ENCODE measurements at places on chromosomes 13 and 19.

DNA sequence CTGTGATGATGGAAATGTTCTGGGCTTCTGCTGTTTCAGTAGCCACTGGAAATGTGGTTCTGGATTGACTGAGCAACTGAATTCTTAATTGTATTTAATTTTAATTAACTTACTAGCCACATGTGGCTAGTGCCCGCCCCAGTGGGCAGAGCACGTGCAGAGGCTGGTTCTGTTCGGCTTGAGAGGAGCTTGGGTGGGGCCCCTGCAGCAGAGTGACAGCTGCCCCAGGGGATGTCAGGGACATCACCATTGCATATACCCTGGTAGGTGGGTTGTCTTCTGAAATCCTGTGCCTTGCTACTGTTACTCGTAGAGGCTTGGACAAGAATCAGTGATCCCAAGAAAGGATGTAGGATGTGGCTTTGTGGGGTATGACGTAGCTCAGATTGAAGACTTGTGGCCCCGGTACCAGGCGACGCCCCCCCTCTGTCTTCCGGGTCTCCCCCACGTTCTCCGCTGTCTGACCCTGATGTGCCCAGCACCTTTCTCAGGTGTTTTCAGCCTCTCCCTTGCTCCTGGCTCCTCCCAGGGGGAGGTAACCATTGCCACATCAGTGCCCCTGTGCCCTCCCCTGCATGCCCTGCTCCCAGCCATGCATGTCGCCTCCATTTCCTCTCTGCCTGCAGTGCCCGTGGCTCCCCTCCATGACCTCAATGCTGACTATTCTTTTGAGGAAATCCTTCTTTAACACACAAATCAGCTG lies 102.6 kb upstream of the RNF113B start:
- no peak for DNase-seq

DNA sequence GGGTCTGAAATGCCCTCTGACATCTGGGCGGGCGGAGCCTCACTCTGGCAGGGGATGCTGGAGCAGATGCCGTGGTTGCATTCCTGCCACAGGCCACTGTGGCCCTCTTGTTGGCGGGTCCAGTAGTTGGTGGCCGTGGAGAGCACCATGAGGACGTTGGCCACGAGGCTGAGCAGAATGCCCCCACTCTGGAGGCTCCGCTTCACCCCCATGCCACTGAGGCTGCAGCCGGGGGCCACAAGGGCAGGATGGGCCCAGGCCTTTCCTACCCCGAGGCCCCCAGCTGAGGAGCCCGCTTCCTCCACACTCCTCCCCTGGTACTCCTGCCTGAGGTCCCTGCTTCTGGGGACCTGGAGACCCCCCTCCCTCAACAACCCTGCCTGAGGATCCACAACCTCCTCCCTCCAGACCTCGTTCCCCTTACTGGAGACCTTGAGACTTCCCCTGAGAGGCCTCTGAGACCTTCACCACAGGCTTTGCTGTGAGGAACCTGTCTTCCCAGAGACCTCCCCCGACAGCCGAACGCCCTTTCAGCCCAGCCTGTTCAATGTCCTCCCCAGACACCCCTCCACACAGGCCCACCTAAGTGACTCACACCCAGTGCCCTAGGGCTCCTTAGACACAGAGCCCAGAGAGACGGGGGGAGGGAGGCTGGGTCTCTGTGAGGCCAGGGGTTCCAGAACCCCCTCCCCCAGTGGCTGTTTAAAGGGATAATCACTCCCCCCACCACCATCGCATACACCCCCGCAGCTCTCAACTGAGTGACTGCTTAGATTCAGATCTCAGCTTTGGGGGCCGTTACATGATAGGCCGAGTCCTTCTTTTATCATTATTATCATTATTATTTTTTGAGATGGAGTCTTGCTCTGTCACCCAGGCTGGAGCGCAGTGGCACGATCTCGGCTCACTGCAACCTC lies at the start of gene CLDND2:
Gene CLDND2 (minus strand): TSS at position 638 of the 917 bp plus-strand sequence. CDS start 426 bp downstream, at position 212.
- DNase-seq = peak; percentile 44

DNA sequence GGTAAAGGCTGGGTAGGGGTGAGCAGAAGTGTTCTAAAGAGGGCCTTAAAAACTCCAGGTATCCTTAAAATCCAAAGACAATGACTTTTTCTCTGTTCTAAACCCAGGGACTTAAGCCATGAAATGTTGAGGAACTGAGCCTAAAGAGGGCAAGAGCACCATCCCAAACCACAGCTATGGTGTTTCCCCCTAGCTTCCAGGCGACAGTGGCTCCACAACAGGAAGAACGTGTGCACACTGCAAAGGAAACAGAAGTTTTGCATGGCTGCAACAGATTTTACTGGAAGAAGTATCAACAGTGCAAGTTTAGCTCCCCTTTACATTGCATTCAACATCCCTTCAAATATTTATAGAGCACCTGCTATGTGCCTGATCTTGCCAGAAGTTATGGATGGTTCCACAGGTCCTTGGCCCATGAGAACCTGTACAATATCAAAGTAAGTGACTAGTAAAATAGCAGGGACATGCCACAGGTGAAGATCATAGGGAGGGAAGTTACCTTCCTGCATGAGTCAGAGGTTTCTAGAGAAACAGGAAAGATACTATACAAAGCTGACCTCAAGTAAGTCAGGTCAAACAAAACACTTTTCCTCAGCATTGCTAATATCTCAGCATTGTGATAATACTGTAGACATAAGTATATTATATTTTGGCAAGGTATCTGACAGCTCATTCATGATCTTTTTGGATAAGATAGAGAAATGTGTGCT lies 8.4 kb upstream of the KCTD12 start:
- no peak for DNase-seq

DNA sequence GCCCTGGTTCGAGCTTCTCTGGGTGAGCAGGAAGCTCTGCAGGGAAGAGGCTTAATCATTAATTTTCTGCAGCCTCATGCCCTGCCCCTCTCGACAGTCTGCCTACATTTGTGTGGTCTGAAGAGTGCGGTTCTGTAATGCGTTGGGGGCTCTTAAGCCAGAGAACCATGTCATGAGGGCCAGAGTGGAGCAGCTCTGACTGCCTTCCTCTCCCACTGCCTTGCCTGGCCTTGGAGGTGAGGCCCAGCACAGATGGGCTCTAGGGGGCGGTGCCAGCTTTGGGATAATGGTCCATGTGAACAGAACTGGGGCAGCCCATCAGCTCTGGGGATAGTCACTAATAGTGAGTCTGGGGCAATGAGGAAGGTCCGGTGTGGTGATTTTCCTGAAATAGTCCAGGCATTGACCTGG lies 5.7 kb downstream of the FGF9 start:
- no peak for DNase-seq

DNA sequence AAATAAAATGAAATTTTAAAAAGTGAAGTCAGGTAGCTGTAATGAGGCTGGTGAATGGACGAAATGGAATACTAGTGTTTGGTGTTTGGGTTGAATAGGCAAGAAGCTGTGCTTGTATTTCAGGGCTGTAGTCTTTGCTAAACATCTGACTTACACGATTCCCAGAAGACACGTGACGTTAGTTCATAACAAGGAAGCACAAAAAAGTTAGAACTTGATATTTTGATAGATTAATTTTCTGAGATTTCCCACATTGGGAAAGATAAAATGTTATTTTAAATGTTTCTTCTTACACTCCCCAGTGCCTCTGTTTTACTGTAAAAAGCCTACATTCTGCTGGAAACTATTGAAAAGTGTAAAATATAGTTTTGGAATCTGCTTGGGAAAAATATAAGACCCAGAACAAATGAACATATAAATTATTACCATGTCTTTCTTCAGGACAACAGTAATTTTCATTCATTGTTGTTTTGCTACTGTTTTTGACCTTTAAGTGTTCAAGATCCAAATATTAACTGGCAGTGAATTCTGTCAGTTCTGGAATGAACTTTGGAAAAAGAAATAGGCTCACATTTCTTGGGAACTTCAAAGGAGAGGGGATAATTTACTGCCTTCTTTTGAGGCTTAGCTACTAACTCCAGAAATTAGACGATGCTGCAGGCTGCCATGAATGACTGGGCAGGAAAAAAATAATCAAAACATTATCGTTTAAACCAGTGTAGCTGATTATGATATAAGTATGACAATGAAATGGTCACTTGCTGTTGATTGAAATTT lies 241.3 kb downstream of the SLITRK6 start:
- DNase-seq = no peak

- no peak for DNase-seq
These were observed 17.3 kb upstream of the SHKBP1 start for GRCh38 chr19:40559394-40559793.

GRCh38 chr19:13790354-13790753 lies 4.9 kb upstream of the ZSWIM4 start:
- DNase-seq = no peak

- DNase-seq = no peak
These were observed 5.3 kb upstream of the CSNK1G2 start for GRCh38 chr19:1935484-1936208.

GRCh38 chr19:35135389-35135909 lies 590 bp upstream of the LGI4 start:
- peak; percentile 47 for DNase-seq

DNA sequence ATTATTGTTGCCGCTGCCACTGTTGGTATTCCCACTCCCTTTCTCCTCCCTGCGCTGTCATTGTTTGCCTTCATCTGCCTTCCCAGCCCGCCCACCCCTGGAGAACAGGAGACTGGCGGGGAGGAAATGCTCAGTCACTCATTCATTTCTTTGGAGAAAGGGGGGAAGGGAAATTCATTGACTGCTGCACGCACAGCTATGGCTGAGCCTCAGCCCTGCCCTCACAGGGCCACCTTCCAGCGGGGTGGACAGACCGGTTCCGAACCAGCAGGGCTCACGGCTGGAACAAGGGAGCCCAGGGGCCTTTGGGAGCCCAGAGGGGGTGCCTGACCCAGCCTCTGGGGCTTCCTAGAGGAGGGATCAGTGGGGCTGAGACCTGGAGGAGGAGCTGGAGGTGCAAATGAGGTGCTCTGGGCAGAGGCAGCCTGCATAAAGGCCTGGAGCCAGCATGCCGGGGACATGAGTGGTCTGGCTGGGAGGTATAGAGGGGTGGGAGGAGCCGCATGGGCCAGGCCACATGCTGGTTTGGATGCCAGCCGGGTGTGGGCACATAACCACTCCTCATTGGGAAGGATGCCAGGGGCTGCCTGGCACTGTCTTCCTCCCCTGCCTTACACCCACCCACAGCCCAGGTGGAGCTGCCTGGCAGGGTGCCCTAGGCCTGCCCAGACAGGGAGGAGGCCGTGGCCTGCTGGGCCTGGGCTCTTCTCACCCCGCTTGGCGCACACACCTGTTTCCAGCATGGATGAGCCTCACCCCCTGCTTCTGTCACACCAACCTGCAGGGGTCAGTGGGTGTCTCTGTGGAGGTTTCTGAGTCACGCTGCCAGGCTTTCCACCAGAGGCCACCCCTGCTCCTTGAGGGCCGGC lies 26.8 kb downstream of the PPP5C start:
- DNase-seq = no peak

DNA sequence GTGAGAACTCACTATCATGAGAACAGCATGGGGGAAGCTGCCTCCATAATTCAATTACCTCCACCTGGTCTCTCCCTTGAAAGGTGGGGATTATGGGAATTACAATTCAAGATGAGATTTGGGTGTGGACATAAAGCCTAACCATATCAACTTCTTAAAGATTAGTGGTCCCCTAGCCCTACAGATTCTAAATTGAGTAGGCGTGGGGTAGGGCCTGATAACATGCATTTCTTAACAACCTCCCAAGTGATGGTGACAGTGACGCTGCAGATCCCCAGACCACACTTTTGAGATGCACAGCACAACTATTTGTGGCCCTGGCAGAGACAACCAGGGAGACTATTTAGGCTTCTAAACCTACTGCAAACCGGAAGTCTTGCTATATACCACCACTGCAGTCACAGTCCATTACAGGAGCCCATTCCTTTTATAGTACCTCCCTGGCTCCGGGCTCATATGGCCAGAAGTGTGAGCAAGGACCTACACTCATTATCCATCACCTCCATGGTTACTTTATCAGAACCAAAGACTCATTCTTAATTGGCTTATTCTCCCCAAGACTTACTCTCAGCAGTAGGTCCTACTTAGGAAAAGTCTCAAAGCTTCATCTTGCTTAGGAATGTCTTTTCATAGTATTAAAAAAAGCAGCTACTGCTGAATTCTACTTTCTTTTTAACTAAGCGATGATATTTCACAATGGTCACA lies 2.1 kb upstream of the DPY19L3 start:
- DNase-seq = no peak

DNA sequence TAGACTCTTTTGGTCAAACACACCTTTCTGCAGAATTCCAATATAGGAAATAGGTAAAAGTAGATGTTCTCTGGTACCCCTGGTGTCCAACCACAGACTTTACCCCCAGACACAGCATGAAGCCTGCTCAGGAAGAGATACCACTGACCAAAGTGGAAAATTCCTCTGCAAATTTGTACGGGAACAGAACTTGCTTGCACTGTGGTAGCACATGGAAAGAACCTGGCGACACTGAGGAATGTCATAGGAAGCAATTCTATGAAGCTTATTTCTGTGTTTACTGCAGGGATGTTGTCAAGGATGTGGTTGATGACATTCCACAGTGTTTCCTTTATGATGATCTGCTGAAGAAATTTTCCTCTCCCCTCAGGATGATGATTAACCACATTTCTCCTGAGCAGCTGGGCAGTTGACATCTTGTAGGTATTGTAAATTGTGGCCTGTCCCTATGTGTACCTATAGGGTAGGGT lies 48.9 kb upstream of the TNFSF11 start:
- no peak for DNase-seq

DNA sequence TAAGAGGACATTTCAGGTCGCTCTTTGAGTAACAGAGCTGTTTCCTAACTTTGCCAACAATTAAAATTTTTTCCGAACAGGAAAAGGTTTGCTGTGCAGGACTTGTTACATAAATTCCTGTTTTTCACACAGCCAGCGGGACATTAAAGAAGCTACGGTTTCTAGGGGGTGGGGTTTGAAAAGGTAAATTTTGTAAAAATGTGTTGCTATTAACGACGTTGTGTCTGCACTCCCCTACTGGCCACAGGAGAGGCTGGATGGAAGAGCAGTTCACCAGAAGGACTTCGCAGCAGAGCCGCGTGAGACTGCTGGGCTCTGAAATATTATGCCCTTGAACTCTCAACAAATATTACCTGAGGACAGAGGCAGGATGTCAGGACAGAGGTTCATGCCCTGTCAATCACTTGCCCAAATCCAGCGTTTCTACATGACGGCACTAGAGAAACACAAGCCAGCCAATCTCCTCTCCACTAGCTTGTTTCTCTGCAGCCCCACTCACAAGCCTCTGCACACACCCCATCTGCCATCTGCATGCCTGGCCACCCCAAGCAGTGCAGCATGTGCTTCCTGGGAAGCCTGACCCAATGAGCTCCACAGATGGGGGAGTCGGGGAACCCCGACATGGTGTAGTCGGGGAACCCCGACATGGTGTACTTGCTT lies 102.0 kb downstream of the FOXO1 start:
- DNase-seq = no peak

DNA sequence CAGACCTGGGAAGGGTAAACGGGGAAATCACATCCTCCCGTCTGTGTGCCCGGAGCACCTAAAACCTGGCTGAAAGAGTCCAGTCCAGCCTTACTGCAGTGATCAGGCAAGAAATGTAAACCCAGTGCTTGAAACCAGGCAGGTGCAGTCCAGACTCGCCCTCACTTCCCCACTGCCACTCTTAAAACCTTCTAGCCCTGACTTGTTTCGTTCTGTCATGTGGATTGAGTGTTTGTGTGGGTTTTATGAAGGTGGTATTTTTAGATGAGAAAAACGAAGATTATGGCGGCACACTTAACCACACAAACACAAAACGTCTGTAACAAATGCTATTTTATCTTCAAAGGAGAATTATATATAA lies 839 bp upstream of the CKAP2 start:
- no peak for DNase-seq

GRCh38 chr13:98144801-98145350 lies 2.0 kb downstream of the FARP1 start:
- DNase-seq = no peak

GRCh38 chr19:13507053-13507611 lies 853 bp upstream of the CACNA1A start:
- no peak for DNase-seq

GRCh38 chr13:104869501-104869900 lies 1666.0 kb downstream of the EFNB2 start:
- DNase-seq = no peak

All from stimulated activated CD8-positive, alpha-beta memory T cell treated with anti-CD3 and anti-CD28 coated beads, Interleukin-4, amount 100 ng/mL, for 24 hours (primary cell).